ENCODE measurements at places on chromosomes 4 and X. TPM values are rescaled to one million over a fixed set of nuclear protein-coding genes. Genes with fewer than 3 reads are reported as not detected.
A peak's percentile ranks its signal among the peaks of the same experiment; 100 is the strongest.

PITX2 gene
- not detected for total RNA-seq

DNA sequence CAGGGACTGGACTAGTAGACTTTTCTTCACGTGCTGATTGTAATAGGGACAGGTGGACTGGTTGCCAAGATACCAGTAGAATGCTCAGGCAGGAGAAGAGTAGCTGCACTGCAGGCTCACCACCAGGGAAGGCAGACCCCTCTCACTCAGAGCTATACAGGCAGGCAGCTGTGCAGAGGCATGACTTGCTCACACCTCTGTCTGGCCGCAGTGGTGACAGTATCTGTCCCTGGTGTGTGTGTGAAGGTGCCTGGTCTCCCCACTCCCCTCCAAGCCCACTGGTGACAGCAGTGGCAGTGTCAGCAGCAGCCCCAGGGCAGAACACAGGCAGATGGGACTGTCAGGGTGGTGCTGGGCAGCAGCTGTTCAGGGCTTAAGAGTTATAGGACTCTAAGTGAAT is 140.7 kb downstream of the RPS6KA6 start:
- no peak for DNase-seq

MSX1 gene
- total RNA-seq = 4.5 TPM

- no peak for DNase-seq
Observed at GRCh38 chrX:19245711-19246269, 97.9 kb upstream of the PDHA1 start.

- no peak for DNase-seq
Observed at GRCh38 chr4:181150191-181150590, 1093.0 kb upstream of the TENM3 start.

GRCh38 chrX:75989806-75990590 is 182.9 kb upstream of the PBDC1 start:
- DNase-seq = no peak

- no peak for DNase-seq
Observed at GRCh38 chr4:146212781-146213180, 1.6 kb upstream of the REELD1 start.

DNA sequence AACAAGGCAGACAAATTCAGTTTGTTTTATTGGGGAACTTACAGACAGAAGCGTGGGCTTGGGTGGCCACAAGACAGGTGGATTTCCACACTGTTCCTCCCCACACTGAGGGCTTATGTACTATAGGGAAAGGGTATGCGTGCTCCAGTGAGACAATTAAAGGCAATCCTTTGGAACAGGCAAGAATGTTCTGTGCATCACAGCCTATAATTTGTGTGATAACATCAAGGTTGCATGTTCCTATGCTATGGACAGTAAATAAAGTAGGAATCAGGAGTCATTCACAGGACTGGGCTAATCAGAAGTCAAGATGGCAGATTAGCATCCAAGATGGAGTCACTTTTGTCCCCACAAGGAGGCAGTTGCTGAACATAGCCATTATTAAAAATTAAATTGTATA is 84.6 kb upstream of the TRIM2 start:
- DNase-seq = no peak

EFHC2 gene
- total RNA-seq = 0.81 TPM

GRCh38 chr4:178026999-178027398 is 584.8 kb upstream of the AGA start:
- DNase-seq = no peak

SMIM43 gene
- not detected for total RNA-seq

DNA sequence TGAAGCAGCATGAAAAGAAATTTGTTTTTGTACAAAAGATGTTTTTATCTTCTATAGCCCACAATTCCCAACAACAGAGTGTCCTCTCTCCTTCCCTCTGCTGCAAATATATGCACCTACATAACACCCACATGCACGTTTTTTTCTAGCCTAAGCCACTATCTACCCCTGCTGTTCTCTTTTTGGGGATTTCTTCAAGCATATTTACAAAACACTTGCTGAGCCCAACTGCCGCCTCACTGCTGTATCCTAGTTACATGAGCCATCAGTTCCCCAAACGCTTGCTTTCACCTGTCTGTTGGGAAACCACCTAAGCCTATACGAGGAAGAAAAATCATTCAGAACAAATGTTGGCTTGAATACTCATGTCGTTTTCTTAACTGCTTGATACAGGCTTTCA is 127.2 kb downstream of the CHRNA9 start:
- DNase-seq = no peak

DNA sequence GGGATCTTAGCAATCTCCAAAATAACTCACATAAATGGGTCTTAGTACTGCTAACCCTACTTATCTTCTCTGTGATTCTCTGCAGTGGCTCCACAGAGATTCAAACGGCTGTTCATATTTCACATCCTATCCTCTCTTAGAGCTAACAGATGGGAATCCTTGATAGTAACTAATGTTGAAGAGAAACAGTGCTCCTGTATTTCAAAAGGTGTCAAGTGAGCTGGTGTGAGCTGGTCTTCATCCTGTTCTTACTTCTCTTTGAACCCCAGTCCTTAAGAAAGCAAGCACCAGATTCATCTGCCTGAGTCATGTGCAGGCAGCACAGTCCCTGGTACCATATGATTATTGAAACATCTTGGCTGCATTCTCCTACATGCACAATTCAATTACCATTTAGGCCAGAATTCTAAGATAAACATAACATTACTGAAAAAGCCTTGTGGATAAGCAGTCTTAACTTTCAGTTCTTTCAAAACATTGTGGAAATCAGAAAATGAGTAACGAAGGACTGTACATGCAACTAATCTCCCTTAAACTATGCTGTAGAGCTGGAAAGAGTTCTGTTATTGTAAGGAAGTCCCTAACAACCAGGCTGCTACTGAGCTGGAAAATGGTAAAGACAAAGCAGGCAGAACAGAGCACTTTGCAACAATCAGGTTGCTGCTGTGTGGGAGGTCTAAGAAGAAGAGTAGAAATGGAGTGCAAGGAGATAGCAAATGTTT is 153.1 kb downstream of the NPNT start:
- no peak for DNase-seq

- peak; percentile 53 for DNase-seq
Observed at GRCh38 chr4:26151615-26152014, 169.2 kb upstream of the RBPJ start.

NDST4 gene
- total RNA-seq = not detected

DNA sequence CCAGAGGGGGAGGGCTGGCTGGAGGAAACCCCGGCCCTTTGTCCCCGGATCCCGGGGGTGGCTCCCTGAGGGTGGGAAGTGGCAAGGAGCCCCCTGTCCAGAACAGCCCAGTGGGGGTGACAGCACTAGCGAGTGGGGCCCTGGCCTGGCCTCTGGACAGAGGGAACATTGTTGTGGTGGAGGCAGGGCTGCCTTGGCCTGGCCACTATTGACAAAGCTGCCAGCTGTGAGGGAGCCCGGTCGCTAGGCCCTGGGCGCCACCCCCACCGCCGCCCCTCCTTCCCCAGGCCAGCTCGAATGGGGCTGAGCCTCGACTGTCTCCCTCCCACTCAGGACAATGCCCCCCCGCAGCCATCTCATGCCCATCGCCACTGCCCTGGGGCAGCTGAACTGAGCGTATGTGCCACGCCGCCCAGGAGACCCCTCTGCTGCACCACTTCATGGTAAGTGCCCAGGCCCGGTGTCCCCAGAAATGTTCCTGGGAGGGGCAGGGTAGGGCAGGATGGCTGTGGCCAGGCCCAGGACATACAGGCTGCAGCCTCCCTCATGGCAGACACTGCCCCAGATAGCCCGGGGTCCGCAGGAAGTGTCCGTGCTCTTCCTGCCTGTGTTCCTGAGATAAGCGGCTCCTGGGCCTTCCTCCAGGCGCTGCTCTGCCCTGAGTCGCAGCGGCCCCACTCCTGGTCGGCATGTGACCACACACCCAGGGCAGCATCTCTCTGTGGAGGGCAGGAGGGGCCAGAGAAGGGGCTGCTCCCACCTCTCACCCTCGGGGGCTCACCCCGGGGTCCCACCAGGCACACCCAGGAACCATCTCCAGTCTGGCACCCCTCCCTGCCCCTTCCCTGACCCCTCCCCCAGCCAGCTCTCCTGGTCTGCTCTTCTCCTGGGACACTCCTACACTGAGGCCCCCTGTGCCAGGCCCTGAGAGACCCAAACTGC is 1.4 kb downstream of the PLXNB3 start:
- peak; percentile 50 for DNase-seq

DNA sequence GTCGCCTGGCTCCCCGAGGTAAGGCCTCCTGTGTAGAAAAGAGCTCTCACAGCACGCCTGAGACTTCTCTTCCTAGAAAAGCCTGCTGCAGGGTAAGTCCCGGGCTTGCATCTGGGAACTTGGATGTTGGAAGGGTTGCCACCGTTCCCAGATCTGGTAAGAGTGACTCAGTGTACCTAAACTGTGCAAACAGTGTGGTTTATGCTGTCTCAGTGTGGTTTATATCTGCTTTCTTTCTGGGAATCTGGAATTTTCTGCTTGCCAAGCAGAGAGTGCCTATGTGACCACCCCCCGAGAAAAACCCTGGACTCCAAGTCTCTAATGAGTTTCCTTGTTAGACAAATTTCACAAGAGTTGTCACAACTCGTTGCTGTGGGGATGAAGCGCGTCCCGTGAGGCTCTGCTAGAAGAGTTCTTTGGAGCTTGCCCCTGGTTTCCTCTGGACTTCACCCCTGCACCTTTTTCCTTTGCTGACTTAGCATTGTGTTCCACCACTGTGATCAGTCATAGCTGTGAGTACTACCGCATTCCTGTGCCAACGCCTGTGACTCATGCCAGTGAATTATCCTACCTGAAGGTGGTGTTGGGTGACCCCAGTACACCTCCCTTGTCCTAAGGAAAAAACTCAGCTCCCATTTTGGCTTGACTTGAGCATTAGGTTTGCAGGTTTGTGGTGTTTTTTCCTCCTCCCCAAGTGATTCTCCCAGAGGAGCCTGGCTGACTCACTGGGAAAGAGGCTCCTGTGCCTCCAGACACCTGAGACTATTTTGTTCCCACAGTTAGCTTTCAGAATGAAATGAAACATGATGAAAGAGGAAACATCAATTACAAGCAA is 14.5 kb downstream of the SLC2A9 start:
- peak; percentile 64 for DNase-seq

DNA sequence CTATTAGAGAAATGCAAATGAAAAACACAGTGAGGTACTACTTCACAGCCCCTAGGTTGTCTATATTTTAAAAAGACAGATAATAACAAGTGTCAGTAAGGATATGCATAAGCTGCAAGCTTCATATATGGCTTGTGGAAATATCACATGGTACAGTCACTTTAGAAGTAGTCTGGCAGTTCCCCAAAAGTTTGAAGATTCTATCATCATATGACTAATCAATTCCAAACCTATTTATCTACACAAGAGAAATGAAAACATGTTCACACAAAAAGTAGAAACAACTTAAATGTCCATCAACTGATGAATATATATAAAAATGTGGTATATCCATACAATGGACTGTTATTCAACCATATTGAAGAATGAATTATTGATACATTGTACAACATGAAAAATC is 185.8 kb upstream of the STK26 start:
- DNase-seq = no peak

DNA sequence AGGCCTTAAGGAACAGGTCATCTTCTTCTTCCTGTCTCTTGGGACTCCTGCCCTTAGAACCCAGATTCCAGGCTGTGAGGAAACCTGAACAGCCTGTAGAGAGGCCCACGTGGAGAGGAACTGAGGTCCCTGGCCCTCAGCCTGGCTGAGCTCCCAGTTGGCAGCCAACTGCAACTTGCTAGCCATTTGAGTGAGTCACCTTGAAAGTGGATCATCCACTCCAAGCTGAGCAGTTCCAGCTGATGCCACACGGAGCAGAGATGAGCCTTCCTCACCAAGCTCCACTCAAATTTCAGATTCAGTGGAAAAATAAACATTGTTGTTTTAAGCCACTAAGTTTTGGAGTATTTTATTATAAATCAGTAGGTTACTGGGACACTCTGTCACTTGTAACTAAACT is 392.5 kb downstream of the BCOR start:
- DNase-seq = peak; percentile 81

DNA sequence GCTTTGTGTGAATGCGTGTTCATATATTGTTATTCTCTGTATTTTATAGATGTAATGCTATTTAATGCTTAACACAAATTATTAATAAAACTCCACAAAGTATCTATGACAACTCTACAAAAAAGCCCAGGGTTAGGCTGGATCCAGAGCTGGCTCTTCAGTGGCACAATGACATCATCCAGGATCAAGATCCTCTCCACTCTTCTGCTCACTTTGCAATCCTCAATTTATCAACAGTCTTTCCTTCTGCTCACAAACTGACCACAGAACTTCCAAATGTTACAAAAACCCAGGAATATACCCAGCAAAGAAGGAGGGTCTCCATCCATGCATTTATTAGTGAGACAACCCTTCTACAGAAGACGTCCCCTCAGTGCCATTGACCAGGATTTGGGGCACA is 132.3 kb downstream of the HNRNPD start:
- no peak for DNase-seq

CNOT6L gene
- total RNA-seq = 40.2 TPM

OPRPN gene
- total RNA-seq = not detected

- no peak for DNase-seq
Observed at GRCh38 chr4:27248829-27249228, 388.2 kb downstream of the STIM2 start.

DNA sequence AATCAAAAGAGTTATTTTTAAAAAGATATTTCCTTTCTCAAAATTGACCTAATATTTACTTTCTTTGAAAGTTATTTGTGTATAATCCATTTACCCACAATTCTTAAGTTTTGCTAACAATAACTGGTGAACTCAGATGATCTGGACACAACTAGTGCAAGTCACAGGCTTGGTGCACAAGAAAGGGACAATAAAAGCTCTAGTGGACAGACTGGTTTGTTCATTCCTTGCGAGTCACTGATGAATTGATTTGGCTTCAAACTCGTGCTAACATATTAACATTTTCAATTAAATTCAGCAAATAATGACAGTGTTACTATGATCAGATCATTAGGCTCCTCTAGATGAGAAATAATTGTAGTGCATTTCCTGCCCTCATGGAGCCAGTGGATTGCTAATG is 169.2 kb downstream of the BMPR1B start:
- DNase-seq = no peak

ADH7 gene
- total RNA-seq = not detected

DNA sequence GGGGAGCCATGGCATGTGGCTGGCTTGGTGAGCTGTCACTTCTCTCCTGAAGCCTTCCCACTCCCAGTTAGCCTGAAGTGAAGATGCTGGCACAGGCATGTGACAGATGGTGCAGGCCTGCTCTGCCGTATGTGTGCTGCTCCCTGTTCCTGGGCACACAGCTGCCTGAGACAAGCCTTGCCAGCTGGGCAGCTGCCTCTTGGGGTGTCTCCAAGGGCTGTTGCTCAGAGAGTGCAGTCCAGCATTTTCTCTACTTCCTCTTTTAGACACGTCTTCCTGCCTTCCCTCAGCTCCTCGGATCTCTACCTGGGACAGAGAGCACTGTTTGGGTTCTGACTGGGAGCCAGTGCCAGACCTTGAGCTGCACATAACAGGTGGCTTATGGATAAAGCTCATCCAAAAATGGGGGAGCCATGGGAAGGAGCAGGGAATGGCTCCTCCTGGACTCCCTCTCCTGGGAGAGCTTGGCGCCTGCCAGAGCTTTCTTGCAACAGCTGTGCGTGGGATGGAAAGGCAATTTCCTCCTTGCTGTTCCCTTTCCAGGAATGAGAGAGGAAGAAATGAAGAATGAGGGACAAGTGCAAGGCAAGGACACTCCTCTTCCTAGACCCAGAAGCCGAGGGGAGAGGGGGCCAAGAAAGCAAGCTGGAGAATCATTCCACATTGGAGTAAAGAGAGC is 132.9 kb downstream of the MSL3 start:
- no peak for DNase-seq

PGAM4 gene
- not detected for total RNA-seq

All from aorta (tissue), 5 donors.